ENCODE measurements at places on chromosomes 5 and 9. TPM values are rescaled to one million over a fixed set of nuclear protein-coding genes. Genes with fewer than 3 reads are reported as not detected.

DNA sequence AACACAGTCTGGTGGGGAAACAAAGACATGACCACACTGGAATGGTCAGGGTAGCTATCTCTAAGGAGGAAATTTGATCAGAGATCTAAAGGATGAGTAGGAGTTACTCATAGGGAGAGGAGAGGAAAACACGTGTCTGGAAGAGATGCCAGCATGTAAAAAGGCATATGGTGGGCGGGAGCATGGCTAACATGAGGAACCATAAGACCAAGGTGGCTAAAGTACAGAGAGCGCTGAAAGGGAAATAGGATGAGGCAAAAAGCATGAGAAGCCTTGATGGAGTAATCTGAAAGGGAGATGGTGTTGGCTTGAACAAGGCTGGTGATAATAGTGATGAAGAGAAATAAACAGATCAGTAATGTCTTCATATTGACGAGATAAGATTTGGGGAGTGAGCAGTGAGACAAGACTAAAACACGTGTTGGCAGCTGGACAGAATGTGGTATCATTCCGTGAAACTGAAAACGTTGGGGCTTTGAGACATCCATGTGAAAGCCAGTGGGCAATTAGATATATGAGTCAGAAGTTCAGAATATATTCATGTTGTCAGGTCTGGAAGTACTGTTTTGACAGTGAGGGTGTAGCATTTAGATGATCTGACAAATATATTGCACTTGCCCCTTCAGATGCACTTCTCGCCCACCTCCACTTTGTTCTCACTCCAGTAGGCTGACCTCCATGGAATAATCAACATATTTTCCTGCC, 209.1 kb upstream of the KCNN2 start:
- DNase-seq: no peak

GRCh38 chr9:87714819-87715218, 11.1 kb upstream of the CTSL start:
- no peak for DNase-seq

- no peak for DNase-seq
These were observed 491.0 kb upstream of the PIK3R1 start for GRCh38 chr5:67724412-67725135.

The FOXD1 gene
- total RNA-seq: 15.8 TPM

The DCTN3 gene
- total RNA-seq: 73.8 TPM

The SEMA6A gene
- 24.9 TPM for total RNA-seq

The PDE6A gene
- not detected for total RNA-seq
